SK-MEL-5 (cell line): ENCODE measurements at places on chromosomes 6 and 20. TPM values are rescaled to one million over a fixed set of nuclear protein-coding genes. Genes with fewer than 3 reads are reported as not detected.

GLP1R gene
- total RNA-seq = not detected in 2 replicates

NKX2-4 gene
- 1.4 and 1.8 TPM in 2 replicates for total RNA-seq

KCTD20 gene
- total RNA-seq = 83.0 and 89.0 TPM in 2 replicates

BCAS1 gene
- 0.13 TPM in 1 of 2 replicates, not detected in the other for total RNA-seq

SLC22A7 gene
- not detected in 2 replicates for total RNA-seq

BMP6 gene
- total RNA-seq = 0.05 TPM in 2 replicates

XKR7 gene
- 0.03 and 0.11 TPM in 2 replicates for total RNA-seq

ABCC10 gene
- 16.6 and 17.1 TPM in 2 replicates for total RNA-seq

SLC4A11 gene
- total RNA-seq = 0.82 and 1.8 TPM in 2 replicates

FAM83C gene
- total RNA-seq = not detected in 2 replicates

MMS22L gene
- total RNA-seq = 15.1 and 16.4 TPM in 2 replicates
